ENCODE measurements at places on chromosomes 2 and 18.

- DNase-seq, result no peak
These were observed 250.5 kb downstream of the NYAP2 start for GRCh38 chr2:225650041-225650440.

DNA sequence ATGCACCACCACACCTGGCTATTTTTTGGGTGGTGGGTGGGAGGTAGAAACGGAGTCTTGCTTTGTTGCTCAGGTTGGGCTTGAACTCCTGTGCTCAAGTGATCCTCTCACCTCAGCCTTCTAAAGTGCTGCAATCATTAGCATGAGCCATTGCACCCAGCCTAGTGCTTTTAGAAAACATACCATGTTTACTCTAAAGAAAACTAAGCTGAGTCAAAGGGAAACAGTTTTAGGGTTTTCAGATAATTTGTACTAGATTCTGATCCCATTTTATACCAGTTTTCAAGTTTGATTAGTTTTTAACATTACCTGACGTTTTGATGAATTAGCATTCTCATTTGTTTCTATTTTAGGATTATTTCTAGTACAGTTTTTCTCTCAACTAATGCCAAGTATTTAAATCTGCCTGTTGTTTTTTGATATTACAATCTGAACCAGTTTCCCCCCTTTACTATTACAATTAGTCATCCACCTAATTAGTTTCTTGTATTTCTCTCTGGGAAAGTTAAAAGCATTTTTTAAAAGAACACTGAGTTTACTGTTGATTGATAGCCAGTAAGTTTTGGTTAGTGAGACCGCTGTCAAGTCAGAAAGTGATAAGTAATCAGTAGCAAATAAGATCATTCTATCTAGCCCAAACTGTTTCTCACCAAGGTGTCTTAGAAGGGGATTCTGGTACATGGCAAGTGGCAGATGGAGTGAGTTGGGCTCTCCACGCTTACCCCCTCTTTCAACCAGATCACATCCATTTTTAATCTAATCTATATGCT, 24.2 kb upstream of the TBR1 start:
- no peak for DNase-seq

GRCh38 chr2:238684362-238685326, 163.2 kb upstream of the TWIST2 start:
- no peak for DNase-seq

DNA sequence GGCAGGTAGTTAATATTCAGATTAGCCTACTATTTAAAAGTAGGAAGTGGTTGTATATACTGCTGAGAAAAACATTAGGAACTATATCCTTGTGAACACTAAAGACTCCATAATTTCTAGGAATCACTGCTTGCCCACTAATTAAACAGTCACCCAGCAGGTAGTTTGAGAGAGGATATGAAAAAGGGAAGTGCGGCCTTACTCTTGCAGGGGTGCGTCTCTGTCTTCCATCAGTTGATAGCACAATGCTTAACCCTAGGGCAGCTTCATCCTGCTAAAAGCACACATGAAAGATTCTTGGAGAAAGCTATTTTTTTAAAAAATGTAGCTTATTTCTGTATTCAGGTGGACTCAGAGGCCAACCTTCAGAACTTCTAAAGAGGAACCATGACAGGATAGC, 53.1 kb upstream of the ATP5MC3 start:
- no peak for DNase-seq

- DNase-seq, result peak; percentile 27
These were observed 2.5 kb downstream of the RAX start for GRCh38 chr18:59270689-59271257.

- peak; percentile 26 for DNase-seq
These were observed 43.9 kb upstream of the RAB11FIP5 start for GRCh38 chr2:73156539-73157124.

DNA sequence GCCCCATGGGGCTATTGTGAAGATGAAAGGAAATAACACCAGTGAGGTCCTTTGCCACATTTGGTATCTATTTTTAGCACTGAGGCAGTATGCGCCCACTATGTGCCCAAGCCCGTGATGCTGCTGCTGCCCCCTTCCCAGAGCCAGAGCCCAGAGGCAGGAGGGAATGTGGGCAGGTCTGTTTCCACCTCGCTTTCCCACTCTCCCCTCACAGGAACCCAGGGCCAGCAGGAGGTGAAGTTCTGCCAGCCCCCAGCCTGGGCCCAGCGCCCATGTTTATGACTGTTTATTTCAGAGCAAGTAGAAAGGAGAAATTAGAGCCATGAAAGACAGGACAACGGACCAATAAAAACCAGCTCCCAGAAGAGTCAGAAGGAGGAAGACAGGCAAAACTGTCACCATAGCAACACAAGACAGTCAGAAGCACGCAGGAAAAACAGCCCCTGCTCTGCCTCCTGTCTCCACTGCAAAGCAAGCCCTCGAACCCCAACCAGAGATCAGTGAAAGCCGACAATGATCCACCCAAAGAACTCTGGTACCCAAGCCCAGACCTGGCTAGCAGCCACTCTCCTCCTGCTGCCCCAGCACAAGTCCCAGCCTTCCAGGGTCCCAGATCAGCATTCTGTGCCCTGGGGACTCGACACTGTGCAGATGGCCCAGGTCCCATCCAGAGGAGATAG, 1.4 kb downstream of the CYRIA start:
- peak; percentile 47 for DNase-seq

DNA sequence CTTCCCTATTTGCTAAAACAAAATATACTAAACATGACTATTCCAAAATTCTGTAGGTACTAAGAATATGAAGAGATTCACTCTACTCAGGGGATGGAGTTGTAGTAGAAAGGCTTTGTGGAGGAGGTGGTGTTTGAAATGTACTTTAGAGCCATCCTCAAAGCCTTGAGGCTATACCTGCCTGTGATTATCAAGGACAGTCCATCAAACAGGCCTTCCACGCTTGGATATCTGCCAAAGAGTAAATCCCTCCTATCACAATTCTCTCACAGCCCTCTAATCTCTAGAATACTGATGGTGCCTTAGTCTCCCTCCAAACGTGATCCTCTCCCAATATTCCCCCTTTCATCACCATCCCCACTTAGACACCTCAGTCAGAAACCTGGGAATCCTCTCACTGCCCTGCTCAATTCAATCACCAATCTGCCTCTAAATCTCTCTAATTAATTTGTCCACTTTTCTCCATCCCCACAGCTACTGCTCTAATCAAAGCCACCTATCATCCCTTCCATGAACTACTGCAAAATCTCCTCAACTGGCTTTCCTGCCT, 13.1 kb downstream of the SOS1 start:
- DNase-seq, result no peak

- no peak for DNase-seq
These were observed 37.5 kb downstream of the OLA1 start for GRCh38 chr2:174210862-174211261.

- DNase-seq, result no peak
These were observed 695.3 kb upstream of the ZNF804A start for GRCh38 chr2:183903026-183903425.

DNA sequence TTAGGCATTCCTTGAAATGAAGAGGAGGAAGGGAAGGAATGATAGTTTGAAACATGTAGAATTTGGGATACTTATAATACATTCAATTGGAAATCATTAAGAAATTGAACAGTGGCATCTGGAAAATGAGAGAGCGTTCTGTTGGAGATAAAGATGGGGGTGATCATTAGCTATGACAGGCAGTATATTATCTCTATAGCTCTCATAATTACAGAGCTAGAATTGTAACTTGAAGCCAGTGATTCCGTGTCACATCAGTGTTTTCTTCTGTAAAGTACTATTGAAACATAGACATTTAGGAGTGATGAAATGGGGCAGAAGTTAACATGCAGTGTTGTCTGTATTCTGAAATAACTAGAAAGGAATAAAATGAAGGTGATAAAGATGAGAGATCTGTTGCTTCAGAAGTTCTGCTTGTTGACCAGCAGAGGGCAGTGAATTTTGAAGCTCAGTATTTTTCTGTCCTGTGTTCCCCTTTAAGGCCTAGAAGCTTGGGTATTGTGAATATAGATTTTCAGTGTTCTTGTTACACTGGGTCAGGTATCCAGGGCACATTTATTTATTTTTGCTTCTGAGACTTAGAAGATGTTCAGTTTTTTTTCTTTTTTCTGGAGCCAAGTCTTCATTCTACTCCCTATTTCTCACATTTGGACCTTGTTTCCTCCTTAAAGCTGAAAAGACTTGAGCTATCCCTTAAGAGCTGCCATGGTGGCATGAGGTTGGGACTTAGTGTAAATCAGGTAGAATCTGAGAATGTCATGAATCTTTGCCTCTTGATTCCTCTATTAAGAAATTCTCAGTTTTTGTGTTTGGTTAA, 157.4 kb downstream of the TAF4B start:
- peak; percentile 41 for DNase-seq

- peak; percentile 44 for DNase-seq
These were observed 5.0 kb upstream of the MYL12B start for GRCh38 chr18:3256693-3257626.

- DNase-seq, result no peak
These were observed 223.4 kb upstream of the SMAD2 start for GRCh38 chr18:48153613-48154481.

GRCh38 chr2:191638802-191639172, 39.1 kb upstream of the NABP1 start:
- no peak for DNase-seq

DNA sequence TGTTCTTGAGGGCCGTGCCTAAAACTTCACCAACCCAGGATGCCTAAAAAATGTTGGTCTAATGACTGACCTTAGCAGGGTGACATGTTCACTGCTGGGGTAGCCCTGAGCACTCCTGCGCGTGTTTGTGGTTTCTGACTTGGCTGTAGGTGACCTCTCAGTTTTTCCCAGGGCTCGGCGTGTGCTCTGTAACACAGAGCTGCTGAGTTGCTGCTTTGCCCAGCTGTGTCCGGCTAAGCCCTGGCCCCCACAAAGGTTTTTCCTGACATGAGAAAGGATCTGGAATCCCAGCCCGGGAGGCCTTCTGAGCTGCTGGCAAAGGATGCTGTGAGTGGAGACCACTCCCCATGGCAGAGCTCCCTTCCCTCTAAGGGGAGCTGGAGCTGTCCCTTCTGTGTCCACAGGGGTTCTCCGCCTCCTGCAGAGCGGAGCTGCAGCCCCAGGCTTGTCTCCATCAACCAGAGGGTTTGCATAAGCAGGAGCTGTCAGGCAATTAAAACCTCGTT, 52.7 kb downstream of the CRIM1 start:
- DNase-seq, result no peak

Data from GM20000 (cell line).